ENCODE measurements at places on chromosomes 7 and 10.

DNA sequence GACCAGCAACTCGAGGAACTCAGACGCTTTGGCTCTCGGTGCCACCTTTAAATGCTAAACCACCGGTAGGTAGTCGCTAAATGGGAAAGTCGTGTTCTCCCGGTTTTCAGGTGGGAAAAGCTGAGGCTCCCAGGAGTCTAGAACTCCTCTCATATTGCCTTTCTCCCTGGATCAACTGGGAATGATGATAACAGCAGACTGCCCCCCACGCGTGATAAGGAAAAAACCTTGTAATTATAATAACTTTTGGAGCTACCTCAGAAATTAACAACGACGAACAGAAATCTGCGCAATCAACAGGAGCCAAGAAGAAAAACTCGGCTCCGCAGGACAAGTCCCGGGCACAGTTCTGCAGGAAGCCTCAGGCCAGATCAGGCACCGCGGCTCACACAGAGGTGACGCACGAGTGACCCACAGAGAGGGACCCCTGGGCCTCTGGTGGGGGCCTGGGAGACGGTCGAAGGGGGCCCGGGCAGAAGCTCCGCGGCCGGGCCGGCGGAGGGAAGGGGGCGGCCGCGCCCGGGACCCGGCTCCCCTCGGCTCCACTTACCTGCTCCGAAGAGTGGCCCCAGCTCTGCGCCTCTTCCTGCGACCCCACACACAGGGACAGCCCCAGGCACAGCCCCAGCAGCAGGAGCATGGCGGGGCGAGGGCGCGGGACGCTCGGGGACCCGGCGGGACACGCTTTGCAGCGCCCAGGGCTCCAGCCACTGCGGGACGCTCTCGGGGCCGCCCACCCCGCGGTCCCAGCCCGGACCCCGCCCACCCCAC, at the start of gene ITIH5:
Gene ITIH5, minus strand, starts transcription at position 714 of the 771 bp plus-strand sequence. Its CDS starts 74 bp downstream, at position 640.
- no peak for DNase-seq

- DNase-seq: no peak
Observed at GRCh38 chr7:1137517-1138167, 22.4 kb downstream of the ZFAND2A start.

GRCh38 chr10:22250897-22251660, 33.3 kb upstream of the EBLN1 start:
- no peak for DNase-seq

GRCh38 chr10:53978301-53978700, 822.7 kb downstream of the PCDH15 start:
- DNase-seq: no peak

DNA sequence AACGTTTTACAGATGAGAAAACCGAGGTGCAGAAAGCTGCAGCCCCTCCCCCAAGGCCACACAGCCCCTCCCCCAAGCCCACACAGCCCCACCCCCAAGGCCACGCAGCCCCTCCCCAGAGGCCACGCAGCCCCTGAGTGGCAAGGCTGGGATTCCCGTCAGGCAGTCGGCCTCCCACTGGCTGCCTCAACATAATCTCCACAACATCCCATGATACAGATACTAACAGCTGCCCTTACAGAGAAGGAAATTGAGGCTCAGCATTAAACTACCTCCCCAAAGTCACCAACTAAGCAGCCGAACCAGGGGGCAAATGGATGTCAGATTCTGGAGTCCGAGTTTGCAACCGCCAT, 15.9 kb downstream of the SH3PXD2A start:
- DNase-seq: no peak

DNA sequence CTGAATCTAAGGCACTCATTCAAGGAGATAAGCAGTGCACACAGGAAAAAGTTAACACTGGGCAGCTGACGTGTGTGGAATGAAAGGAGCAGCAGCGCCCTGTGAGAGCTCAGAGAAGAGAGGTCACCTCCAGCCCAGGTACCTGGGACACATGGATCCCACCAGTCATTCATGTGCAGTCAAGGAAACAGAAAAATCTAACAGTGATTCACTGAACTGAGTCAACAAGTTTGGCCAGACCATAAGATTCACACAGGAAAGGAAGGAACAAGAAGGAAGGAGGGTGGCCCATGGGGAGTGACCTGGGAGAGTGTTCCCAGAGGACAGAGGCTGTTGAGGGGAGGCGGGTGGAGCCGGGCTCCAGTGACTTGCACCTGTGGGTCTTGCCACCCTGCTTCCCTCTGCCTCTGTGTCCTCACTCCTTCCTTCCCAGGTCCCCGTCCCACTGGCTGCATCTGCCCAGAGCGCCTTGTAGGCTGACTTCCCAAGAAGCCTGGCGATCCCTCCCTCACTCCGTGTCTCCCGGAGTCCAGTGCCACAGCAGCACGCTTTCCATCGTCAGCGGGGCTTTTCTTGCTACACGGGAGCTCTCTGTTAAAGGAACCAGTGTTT, 27.7 kb downstream of the RNF32 start:
- no peak for DNase-seq

GRCh38 chr7:106704000-106704840, 43.3 kb upstream of the CCDC71L start:
- no peak for DNase-seq

DNA sequence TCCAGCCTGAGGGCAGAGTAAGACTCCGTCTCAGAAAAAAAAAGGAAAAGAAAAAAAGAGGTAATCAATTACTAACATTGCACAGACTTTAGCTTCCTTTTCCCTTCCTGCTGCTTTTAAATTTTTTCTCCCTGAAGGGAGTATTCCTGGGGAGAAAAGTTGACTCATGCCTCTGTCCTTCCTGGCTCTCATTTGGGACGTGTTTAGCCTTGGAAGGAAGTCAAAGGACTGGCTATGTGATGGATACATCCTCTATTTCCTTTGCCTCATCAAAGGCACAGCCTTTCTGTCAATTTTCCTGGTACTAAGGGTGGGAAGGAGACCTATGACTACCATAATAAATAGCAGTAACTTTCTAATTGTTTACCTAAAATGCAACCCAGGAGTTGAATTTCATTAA, 77.6 kb downstream of the ITGA8 start:
- DNase-seq: no peak

GRCh38 chr10:1142596-1142995, 86.4 kb downstream of the WDR37 start:
- DNase-seq: no peak

GRCh38 chr10:109743574-109743973, 179.7 kb downstream of the XPNPEP1 start:
- DNase-seq: no peak

- DNase-seq: no peak
Observed at GRCh38 chr10:130146042-130146441, 9.9 kb downstream of the GLRX3 start.

GRCh38 chr7:36875794-36876193, 151.5 kb upstream of the AOAH start:
- no peak for DNase-seq

DNA sequence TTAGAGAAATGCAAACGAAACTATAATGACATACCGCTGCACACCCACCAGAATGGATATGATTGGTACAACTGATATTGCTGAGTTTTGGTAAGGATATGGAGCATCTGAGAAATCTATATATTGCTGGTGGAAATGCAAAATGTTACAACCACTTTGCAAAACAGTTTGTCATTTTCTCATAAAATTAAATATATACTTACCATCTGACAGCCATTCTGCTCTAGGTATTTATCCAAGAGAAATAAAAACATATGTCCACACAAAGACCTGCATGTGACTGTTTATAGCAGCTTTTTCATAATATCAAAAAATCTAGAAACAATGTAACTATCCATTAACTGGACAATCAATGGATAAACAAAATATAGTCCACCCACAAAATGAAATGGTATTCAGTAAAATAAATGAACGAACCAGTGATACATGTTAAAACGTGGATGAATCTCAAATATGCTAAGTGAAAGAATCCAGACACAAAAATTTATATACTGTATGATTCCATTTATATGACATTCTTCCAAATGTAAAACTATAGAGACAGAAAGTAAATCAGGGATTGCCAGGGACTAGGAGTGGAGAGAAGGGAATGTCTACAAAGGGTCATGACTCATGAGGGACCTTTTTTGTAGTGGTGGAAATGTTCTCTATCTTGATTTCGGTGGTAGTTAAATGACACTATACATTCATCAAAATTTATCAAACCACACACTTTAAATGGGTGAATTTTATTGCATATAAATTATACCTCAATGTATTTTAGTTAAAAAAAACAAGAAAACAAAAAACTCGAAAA, 312.0 kb upstream of the GLI3 start:
- DNase-seq: no peak

- no peak for DNase-seq
Observed at GRCh38 chr7:157601530-157601929, 264.7 kb downstream of the DNAJB6 start.

GRCh38 chr10:3887404-3887803, 102.4 kb upstream of the KLF6 start:
- DNase-seq: no peak

- no peak for DNase-seq
Observed at GRCh38 chr7:154568346-154568745, 434.6 kb downstream of the PAXIP1 start.

DNA sequence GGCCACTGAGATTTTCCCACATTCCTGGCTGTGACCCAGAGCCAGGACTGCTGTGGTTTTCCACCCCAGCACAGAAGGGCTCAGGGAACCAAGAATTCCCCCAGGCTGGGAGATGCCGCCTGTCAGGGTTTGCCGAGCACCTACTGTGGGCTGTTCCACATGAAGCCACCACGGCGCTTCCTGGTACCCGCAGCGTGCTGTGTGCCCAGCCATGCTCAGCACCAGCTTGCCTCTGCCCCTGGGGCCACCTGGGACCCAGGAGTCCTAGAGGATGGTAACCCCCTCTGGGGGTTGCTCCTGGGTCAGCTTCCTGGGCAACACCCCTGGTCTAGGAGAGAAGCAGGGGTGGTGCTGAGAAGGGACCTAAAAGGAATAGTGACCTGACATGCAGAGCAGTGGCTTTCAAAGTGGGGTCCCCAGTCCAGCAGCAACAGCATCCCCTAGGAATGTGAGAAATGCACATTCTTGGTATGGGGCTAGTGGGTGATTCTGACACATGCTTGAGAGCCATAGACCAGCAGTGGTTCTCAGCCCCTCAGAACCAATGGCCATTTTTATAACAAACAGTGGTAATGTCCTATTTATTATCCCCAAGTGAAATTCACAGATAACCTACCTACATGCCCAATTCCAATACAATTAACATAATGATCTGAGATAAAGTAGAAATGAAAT, 53.4 kb downstream of the TSPAN15 start:
- DNase-seq: no peak

DNA sequence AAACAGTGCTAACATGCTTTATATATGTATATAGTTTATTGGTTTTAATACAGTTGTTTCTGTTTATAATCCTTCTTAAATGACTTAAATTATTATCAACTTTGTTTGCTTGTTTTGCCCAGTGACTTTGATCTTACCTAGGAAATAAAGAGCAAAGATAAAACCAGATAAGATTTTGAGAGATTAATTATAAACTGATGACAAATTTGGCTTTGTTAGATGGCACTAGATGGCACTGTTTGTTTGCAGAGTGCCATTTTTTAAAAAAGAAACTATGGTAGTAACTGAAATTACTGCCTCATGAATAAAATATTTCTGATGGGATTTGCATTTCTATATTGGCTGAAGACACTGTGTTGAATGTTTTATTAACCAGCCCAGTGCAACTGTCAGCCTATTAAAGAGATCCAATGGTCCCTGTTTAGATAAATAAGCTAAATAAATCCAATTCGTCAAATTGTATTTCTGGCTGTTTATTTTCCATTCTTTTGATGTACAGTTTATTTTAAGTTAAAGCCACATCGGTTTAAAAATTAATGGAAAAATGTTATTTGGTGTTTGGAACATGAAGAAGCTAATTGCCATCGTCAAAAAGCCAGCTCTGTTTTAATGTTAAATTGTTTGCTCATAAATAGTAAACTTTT, 28.7 kb downstream of the VTI1A start:
- no peak for DNase-seq

DNA sequence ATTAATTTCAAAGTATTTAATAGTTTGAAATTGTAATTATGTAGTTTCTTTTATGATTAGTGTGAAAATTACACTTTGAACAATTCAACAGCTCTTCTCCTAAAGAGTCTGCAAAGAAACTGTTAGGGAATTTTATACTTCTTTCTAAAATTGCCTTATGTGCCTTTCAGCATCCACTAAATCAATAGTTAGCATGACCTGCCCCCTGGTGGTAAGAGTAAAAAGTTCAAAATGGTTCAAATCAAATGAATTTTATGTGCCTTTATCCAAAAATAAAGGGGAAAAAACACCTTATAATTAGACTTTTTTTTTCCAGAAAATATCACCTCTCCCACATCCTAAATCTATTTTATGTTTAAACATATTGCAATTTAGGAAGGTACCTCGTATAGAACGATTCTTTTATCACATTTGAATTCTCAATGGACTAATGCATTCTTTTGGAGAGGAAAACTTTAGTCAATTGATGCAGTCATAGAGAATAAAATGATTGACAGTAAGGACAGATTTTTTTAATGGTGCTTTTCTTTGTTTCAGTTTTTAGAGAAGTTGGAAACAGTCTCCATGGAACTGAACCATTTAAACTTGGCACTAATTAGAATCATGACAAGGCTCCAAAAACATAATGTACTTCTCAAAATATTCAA, 163.7 kb downstream of the SEMA3D start:
- DNase-seq: no peak

- no peak for DNase-seq
Observed at GRCh38 chr10:118798231-118798662, 43.5 kb upstream of the CACUL1 start.
